ENCODE measurements at places on chromosomes 12 and 14.

- H3K4me1 ChIP-seq = no peaks in the 10 kb centered on the region
- H3K27ac ChIP-seq = no peak overlapping the region
- H3K4me3 ChIP-seq = no peak overlapping the region
- H3K27me3 ChIP-seq = no peaks in the 10 kb centered on the region
Observed at GRCh38 chr14:29321646-29322045, 555.1 kb downstream of the FOXG1 start.

- H3K4me1 ChIP-seq = peaks cover 2% of the 10 kb centered on the region
- no peaks in the 10 kb centered on the region for H3K27me3 ChIP-seq
- H3K27ac ChIP-seq = no peak overlapping the region
- H3K36me3 ChIP-seq = no peaks in the 10 kb centered on the region
- DNase-seq = peak; percentile 68
- H3K4me3 ChIP-seq = no peak overlapping the region
Observed at GRCh38 chr12:127280393-127281275, 986.3 kb upstream of the TMEM132C start.

DNA sequence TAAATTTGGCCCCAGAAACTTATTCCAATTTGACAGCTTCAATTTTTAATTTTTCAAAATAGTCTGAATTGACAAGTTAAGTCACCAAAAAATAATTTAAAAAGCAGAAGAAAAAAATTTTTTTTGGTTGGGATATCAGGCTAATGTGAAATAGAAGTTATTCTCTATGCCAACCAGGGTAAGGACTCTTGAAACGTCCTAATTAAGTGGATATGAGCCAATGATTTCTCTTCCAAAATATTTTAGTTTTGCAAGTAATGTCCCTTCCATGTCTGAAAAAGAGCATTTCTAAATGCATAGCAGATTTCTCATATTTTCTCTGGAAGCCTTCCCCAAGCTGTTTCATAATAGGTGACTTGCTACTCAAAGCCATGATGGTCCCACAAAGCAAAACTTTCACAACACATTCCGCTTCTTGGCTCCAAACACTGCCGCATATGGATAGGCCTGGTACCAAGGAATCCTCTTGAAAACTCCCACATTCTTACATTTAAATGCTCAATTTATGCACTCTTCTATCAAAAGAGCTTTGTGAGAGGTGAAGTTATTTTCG is 65.1 kb downstream of the SIX6 start:
- H3K27ac ChIP-seq = no peak overlapping the region
- peaks cover 12% of the 10 kb centered on the region for H3K27me3 ChIP-seq
- H3K4me3 ChIP-seq = no peak overlapping the region
- H3K36me3 ChIP-seq = no peaks in the 10 kb centered on the region

DNA sequence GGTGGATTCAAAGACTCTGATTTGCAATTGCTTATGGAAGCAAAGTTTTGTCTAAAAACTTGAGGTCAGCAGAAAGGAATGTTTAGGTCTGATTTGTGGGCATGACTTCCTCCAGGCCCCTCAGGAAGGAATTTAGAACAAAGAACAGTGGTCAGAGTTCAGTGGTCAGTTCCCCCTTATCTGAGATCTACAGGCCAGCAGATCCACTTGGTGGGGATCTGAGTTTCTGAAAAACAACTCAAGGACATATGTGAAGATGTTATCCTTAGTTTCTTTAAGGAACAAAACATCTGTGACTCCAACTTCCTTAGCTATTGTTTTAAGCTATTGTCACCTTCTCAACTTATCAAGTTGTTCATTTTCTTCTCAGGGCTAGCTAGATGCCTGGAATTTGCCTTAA is 28.0 kb upstream of the NAA30 start:
- H3K27me3 ChIP-seq = peaks cover 11% of the 10 kb centered on the region
- H3K27ac ChIP-seq = no peak overlapping the region
- H3K4me1 ChIP-seq = no peaks in the 10 kb centered on the region
- no peak overlapping the region for H3K4me3 ChIP-seq
- DNase-seq = no peak

GRCh38 chr12:30930641-30931040 is 4.1 kb downstream of the TSPAN11 start:
- no peaks in the 10 kb centered on the region for H3K4me1 ChIP-seq
- peaks cover 37% of the 10 kb centered on the region for H3K27me3 ChIP-seq
- H3K27ac ChIP-seq = no peak overlapping the region
- H3K36me3 ChIP-seq = no peaks in the 10 kb centered on the region

GRCh38 chr14:103767336-103767894 is 51.8 kb downstream of the ZFYVE21 start:
- DNase-seq = no peak
- no peak overlapping the region for H3K4me3 ChIP-seq
- peaks cover 2% of the 10 kb centered on the region for H3K36me3 ChIP-seq
- no peak overlapping the region for H3K27ac ChIP-seq

DNA sequence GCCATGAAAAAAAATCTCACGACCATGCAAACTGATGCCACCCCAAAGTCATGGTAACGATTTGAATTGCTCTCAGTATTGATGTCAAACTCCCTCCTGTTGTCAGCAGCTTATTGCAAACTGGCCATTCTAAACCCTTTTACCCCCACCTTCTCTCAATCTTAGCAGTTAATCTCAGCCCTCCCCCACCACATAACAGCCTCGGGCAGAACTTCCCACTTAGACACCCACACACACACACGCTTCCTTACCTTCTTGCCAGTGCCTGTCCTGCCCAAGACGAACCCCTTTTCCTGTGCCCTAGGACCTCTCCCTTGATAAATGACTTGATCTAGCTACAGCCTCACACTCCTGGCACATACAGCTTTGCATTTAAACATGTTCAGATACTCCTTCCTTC is 56.6 kb downstream of the GPATCH2L start:
- peaks cover 16% of the 10 kb centered on the region for H3K36me3 ChIP-seq
- no peaks in the 10 kb centered on the region for H3K4me1 ChIP-seq
- DNase-seq = no peak
- H3K4me3 ChIP-seq = no peak overlapping the region

DNA sequence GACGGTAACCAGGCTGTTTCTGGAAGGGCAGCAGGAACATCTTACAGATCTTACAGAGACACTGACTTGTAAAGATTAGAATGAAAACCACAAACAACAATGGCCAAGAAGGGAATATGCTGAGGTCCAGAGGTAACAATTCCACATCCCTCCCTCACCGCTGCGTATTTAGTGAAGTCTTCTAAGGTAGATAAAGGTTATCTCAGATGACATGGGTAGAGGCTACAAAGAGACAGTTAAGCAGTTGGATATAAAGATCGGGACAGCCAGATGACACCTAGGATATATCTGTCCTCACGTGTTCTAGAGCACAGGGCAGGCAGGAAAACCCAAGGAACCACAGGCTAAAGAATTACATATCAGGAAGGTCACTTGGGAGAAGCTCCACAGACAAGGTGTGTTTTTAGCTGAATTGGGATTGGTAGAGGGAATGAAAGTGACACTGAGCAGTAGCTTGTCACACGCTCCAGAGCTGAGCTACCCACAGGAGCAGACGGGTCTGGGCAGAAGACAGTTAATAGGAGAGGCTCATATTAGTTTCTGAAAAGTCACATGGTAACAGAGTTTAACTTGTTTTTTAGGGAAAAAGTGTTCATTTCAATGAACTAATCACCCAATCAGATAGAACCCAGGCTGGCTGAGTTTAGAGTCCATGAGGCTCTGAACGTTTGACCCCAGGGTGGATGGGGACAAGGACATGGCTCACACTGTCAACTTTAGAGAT is 83.3 kb downstream of the MIA2 start:
- H3K27ac ChIP-seq = no peak overlapping the region
- H3K36me3 ChIP-seq = peaks cover 31% of the 10 kb centered on the region
- H3K4me3 ChIP-seq = no peak overlapping the region
- no peaks in the 10 kb centered on the region for H3K27me3 ChIP-seq

GRCh38 chr12:91053951-91054715 is 3.7 kb downstream of the KERA start:
- H3K4me1 ChIP-seq = no peaks in the 10 kb centered on the region
- no peak for DNase-seq
- H3K27ac ChIP-seq = no peak overlapping the region
- no peak overlapping the region for H3K4me3 ChIP-seq

- no peak overlapping the region for H3K4me3 ChIP-seq
- no peak for DNase-seq
- H3K27ac ChIP-seq = no peak overlapping the region
- no peaks in the 10 kb centered on the region for H3K4me1 ChIP-seq
- peaks cover 12% of the 10 kb centered on the region for H3K36me3 ChIP-seq
- no peaks in the 10 kb centered on the region for H3K27me3 ChIP-seq
Observed at GRCh38 chr14:68098834-68099233, 279.3 kb downstream of the RAD51B start.

DNA sequence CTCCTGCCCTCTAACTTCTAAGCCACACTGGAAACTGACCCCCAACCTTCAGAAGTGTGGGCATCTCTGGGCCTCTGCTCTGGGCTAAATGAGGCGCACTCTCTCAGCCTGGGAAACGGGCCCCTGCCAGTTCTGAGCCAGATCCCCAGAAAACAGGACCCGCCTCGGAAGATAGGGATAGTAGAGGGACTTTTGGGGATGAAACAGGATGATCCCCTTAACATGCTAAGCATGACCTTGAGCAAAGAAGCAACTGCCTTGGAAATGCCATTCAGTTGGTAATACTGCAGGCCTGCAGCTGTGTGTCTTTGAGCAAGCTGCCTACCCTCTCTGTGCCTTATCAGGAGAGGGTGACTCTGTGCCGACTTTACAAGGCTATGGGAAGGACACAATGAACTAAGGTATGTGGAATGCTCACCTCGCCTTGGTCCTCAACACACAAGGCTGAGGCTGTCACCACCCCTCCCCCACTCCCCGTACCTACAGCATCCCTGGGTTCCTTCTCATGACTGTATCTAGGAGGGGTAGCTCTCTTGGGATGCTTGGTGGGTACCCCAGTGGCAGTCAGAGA is 54.0 kb downstream of the NCOR2 start:
- H3K36me3 ChIP-seq = no peaks in the 10 kb centered on the region
- no peaks in the 10 kb centered on the region for H3K27me3 ChIP-seq
- no peak for DNase-seq
- peaks cover 4% of the 10 kb centered on the region for H3K4me1 ChIP-seq
- no peak overlapping the region for H3K27ac ChIP-seq

GRCh38 chr14:57326253-57326652 is 57.5 kb downstream of the AP5M1 start:
- peaks cover 7% of the 10 kb centered on the region for H3K27me3 ChIP-seq
- H3K4me3 ChIP-seq = no peak overlapping the region
- no peak for DNase-seq
- no peaks in the 10 kb centered on the region for H3K36me3 ChIP-seq

DNA sequence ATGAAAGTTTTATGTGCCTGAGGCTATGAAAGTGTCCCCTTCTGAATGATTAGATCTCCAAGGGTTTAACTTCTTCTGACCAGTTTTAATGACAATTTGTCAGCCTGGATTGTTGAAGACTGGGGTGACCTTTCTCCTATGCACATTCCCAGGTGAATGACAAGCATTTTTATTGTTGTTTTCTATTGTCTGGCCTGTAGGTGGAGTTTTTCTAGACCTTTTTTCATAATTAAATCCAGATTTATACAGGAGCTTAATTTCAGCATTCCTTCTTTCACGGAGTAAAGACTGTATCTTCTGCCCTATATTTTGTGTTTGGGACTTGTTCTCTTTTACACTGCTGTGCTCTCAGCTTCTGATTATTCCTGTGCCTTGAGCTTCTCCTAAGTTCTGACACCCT is 125.0 kb upstream of the FAR2 start:
- no peak for DNase-seq
- H3K4me1 ChIP-seq = peaks cover 7% of the 10 kb centered on the region
- H3K27me3 ChIP-seq = no peaks in the 10 kb centered on the region
- H3K4me3 ChIP-seq = no peak overlapping the region
- no peaks in the 10 kb centered on the region for H3K36me3 ChIP-seq

- no peaks in the 10 kb centered on the region for H3K36me3 ChIP-seq
- DNase-seq = no peak
- no peak overlapping the region for H3K27ac ChIP-seq
- H3K4me3 ChIP-seq = no peak overlapping the region
- no peaks in the 10 kb centered on the region for H3K4me1 ChIP-seq
Observed at GRCh38 chr14:78767436-78767835, 597.3 kb downstream of the NRXN3 start.

DNA sequence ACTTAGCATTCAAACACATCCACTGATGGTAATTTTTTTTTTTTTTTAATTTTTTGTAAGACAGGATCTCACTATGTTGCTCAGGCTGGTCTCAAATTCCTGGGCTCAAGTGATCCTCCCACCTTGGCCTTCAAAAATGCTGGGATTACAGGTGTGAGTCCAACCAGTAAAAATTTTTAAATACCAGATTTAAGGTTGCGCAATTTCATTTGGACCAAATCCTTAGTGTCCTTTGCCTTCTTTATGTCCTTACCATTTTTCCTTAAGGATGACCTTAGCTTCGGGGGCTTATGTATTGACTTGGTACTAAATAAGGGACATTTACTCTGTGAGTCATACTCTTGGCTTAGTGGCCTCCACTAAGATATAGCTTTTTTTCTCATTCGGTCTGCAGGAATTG is 4.1 kb upstream of the PLBD1 start:
- no peak for DNase-seq
- H3K4me3 ChIP-seq = no peak overlapping the region
- peaks cover 49% of the 10 kb centered on the region for H3K27me3 ChIP-seq
- no peaks in the 10 kb centered on the region for H3K36me3 ChIP-seq
- H3K27ac ChIP-seq = no peak overlapping the region

DNA sequence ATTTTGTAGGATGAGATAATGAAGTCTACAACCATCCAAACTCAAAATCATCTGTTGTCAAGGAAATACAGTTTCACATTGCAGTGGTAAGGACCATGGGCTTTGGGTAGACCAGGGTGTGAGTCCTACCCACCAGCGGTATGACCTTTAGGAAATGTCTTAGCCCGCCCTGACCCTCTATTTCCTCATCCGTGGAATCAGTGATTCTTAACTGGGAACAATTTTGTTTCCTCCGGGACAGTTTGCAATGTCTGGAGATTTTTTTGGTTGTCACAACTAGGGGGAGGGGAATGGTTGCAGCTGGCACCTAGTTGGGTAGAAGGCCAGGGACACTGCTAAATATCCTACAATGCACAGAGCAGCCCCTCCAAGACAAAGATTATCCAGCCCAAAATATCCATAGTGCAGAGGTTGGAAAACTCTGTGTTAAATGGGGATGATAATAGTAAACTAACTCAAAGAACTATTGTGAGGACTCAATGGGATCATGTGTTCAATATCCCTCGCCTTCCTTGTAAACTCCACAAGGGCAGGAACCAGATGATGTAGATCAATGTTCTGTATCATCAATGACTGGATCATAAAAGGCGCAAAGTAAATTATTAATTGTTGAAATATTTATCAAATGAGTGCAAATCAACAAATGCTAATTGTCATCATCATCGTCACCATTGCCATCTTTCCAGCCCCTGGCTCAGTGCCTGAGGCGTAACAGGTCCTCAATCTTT is 15.7 kb upstream of the IFT81 start:
- H3K4me3 ChIP-seq = no peak overlapping the region
- DNase-seq = no peak

GRCh38 chr14:58783792-58784511 is 146.2 kb downstream of the DACT1 start:
- no peak overlapping the region for H3K27ac ChIP-seq
- no peaks in the 10 kb centered on the region for H3K27me3 ChIP-seq
- no peak overlapping the region for H3K4me3 ChIP-seq
- DNase-seq = no peak
- H3K36me3 ChIP-seq = no peaks in the 10 kb centered on the region

- no peak for DNase-seq
- H3K4me1 ChIP-seq = peaks cover 11% of the 10 kb centered on the region
- peaks cover 57% of the 10 kb centered on the region for H3K36me3 ChIP-seq
- no peak overlapping the region for H3K4me3 ChIP-seq
Observed at GRCh38 chr14:91216731-91217226, 27.7 kb downstream of the GPR68 start.

- H3K27ac ChIP-seq = no peak overlapping the region
- no peaks in the 10 kb centered on the region for H3K4me1 ChIP-seq
- H3K36me3 ChIP-seq = no peaks in the 10 kb centered on the region
- H3K27me3 ChIP-seq = no peaks in the 10 kb centered on the region
Observed at GRCh38 chr12:13631873-13632272, 349.5 kb downstream of the GRIN2B start.

Data from T-helper 2 cell treated with Interferon-gamma antibody and Interleukin-4, amounts not matched to agents 5 μg/mL and 100 μg/mL, for 36 hours (primary cell).